ENCODE measurements at places on chromosomes 2 and 18.

- DNase-seq, result no peak
Measured at GRCh38 chr18:48662011-48662661, 123.3 kb downstream of the CTIF start.

GRCh38 chr2:107721178-107721577 is 105.5 kb upstream of the RGPD4 start:
- DNase-seq, result no peak

DNA sequence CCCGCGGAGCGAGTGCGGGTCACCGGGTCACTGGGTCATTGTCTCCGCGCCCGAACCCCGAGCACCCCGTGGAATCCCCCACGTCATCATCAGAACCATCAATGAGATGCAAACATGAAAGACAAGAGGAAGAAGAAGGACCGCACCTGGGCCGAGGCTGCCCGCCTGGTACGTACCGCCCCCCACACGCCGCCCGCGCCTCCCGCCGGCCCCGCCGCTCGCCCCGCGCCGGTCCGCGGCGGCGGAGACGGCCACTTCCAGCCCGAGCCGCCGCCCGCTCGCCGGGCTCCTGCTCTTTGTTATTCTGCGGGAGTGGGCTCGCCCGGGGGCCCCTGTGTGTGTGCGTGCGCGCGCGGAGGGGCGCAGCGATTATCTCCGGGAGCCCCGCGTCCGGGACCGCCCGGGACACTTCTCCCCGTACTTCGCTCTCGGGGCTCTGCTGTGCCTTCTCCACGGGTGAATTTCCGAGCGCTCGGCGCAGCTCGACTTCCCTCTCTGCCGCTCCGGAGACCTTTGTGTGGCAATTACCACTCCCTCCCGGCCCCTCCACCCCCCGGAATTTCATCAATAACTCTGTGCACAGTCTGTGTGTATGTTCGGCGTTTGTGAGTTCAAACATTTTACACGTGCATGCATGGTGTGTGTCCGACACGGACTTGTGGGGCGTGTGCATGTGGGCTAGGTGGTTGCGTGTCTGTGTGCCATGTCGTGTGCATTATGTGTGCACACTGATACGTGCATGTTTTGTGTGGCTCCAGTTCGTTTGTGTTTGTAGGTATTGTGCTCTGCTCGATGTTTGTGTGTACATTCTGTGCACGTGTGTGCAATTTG is 714 bp downstream of the ASXL3 start:
- DNase-seq, result no peak

DNA sequence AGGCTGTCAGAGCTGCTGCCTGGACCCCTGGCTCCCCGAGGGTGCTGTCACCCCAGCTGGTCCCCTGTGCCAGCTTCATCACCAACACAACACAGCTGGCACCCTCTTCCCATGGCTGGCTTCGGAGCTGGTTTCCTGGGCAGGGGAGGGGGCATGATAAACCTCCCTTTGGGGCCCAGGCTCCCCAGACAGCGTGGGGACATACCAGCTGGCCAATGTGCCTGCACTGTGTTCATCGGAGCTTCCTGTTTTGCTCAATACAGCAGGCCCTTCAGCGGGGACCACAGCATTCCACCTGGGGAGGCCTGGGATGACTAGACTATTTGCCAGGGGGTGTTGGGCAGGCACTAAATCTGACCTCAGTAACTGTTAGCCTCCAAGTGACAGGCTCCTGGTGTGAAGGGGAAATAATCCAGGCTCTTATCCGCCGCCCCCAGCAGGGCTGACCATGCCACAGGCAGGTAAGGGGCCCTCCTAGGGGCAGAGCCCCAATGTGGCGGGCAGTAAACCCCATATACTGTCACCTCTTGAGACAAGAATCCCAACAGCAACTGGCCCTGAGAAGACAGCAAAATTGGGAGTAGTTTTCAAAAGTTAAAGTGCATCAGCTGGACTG is 44.6 kb downstream of the EMX1 start:
- DNase-seq, result no peak

- DNase-seq, result no peak
Measured at GRCh38 chr2:144986691-144987090, 466.8 kb upstream of the ZEB2 start.

- DNase-seq, result no peak
Measured at GRCh38 chr2:160942476-160943142, 217.6 kb upstream of the TANK start.

DNA sequence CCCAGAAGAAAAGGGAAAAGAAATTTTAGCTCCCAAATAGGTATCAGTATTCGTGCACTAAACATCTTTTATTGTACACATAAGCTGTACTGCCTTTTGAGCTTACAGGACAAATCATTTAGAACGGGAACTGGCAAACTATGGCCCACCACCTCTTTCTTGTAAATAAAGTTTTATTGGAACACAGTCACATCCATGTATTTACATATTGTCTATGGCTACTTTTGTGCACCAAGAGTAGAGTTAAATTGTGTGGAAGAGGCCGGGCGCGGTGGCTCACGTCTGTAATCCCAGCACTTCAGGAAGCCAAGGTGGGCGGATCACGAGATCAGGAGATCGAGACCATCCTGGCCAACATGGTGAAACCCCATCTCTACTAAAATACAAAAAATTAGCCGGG is 5.7 kb downstream of the TM4SF20 start:
- DNase-seq, result no peak

DNA sequence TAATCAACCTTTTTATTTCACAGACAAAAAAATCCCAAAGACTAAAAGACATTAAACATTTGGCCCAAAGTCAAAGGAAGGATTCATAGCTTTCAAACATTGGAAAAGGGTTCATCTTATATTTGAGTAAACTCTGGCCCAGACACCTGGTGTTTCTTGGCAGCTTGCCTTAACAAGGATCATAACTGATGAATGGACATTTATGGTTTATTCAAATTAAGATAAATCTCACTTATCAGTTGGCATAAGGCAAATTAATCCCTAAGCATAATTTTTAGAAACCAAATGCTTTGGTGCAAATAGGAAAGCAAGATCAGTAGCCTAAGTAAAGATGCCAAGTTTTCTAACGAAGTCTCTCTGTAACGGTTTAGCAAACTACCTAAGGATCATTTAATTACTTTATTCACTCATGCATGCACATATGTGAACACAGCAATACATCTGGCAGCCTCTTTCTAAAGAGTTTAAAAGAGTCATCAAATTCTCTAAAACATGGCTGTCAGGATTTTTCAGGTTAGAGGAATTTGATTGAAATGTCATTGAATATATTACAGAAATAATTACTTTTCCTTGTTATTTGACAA is 323.4 kb upstream of the RBMS1 start:
- no peak for DNase-seq

DNA sequence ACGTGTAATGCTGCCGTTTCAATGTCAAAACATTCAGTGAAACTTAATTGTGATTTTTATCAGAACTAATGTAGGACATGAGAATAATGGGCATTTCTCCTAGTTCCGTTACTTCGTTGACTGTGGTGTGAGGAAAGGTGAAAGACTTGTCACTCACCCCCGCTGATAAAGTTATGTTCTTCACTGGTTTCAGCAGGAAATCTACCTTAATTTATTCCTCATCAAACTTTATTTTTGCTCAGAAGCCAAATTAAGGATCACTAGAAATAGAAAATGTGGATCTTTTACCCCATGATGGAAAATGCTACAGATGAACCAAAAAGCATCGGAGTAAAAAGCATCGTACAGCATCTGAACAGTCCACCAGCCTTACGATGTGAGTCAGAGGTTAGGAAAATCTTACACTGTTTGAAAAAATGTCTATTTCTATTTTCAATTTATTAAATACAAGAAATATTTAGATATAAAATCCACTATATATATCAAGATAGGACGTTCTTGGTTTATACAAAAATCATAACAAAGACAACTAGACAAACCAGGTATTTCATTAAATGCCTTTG is 1.0 kb upstream of the ROCK1 start:
- DNase-seq, result no peak

- DNase-seq, result no peak
Measured at GRCh38 chr2:160380000-160380570, 113.5 kb downstream of the RBMS1 start.

GRCh38 chr18:47215554-47216138 is 35.8 kb downstream of the SKOR2 start:
- DNase-seq, result no peak

GRCh38 chr2:218710334-218710686 is 325 bp upstream of the TTLL4 start:
- DNase-seq, result no peak
